Nephron progenitor cell (in vitro differentiated cells): ENCODE measurements at places on chromosomes 6 and 20.
A peak's percentile ranks its signal among the peaks of the same experiment; 100 is the strongest.

DNA sequence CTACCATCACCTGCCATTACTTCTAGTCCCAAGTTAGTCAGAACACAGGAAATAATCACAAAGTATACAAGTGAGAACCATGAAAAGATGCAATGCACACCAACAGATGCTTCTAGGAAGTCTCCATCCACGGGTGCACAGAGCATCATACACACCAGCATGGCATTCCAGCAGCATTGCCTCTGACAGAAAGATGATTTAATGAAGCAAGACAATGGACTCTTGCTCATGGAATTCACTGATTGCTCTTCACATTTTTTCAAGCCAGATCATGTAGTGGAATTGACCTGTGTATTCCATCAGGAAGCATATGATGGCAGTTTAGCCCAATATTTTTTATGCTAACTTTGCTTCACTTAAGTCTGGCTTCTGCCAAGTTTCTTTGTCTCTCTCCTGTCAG, 406.3 kb upstream of the RGS17 start:
- DNase-seq, result no peak

DNA sequence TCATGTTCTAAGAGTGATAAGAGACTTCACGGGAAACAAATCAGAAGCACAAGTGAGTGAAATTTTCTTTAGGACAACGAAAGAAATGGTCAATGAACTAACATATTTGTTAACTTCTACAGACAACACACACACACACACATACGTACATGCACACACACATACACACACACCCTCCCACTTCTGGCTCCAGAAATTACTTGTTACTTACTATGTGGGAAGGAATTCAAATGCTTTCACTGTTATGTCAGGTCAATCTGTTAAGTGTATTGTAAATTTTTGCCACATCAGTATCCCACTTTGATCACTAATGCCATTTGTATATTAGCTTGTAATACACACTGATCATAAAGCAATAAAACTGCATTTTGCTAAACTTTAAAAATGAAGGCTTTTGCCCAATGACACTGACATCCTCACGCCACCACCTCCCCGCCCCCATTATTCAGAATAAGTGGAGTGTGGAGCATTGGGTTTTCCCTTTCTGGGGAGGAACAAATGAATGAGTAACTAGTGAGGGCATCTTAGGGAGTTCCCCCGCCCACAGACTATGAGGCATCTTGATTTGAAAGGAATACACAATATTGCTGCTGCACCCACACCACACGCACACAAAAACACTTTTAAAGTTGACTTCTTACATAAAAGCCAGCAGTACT, 76.2 kb downstream of the ATXN1 start:
- no peak for DNase-seq

DNA sequence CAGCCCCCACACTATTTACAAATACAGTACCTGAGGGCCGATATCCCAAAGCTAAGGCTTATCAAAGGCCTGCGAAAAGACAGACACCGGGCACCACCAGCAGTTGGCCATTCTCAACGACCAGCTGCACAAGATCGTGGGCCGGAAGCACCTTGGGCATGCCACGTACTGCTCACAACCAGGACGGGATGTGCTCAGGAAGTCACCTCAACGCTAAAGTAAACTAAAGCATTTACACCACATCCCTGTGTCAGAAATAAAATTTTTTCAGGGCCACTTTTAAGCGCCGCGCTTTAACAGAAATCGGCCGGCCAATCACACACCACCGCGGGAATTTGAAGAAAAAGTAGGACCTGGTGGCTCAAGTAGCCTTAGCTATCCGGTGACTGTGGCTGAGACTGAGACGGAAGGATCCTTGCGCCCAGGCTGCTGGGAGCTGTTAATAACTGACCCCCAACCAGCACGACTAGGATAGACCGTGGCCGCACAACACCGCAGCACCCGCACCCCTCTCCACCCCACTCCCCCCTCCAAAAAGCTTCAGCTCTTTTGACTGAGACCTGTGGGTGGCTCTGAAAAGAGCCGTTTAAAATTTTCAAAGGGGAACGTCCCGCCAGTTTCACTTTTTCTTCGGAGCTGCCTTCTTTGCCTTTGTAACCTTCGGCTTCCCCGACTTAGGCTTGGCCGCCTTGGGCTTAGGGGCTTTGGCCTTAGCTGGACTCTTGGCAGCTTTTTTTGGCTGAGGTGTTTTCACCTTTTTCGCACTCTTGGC, 131.2 kb upstream of the BTN3A2 start:
- DNase-seq, result no peak

GRCh38 chr20:49976542-49976941, 6.2 kb upstream of the SNAI1 start:
- no peak for DNase-seq

- no peak for DNase-seq
These were observed 48.4 kb upstream of the DEFB112 start for GRCh38 chr6:50097966-50098640.

GRCh38 chr6:122956376-122956775, 39.7 kb upstream of the CLVS2 start:
- no peak for DNase-seq

- DNase-seq, result no peak
These were observed 36.6 kb upstream of the LTV1 start for GRCh38 chr6:143806282-143807102.

DNA sequence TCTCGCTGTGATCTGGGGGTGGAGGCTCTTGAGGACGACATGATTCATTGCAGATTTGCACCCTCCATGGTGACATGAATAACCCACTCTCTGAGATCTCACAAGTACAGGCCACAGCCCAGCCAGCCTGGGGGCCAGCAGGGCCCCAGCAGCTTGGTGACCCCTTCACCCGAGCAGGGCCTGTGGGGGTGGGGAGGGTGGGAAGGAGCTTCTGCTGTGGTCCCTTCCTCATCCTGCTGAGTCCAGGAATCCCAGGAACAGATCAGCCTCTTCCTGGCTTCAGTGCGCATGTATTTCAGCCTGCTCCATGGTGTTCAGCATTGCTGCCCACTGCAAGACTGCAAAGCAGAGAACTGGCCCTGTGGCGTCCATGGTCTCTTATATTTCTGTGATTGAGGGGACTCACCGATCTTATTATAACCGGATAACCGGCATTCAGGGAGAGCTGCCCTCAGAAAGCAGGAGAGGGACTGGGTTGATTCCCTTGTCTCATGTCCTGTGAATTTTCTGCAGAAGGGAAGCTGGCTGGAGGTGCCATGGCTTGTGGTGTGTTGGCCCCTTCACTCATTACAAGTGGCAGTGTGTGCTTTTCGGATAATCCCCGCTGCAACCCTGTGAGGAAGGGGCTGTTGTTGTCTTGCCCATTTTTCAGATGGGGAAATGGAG, 118.8 kb upstream of the FRMD1 start:
- DNase-seq, result no peak

DNA sequence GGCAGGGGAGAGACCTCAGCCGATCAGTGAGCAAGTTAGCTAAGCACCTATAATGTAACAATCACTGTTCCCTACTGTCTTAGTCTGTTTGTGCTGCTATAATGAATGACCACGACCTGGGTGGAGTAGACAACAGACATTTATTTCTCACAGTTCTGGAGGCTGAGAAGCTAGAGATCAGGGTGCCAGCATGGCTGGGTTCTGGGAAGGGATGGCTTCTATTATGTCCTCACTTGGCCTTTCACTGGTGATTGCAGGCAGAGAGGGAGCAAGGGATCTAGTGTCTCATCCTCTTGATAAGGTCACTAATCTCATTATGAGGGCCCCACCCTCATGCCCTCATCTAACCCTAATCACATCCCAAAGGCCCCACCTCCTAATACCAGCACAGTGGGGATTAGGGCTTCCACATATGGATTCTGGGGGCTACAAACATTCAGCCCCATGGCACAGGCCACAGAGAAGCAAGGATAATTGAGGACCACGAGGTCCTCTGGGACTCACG, 162.5 kb downstream of the CD83 start:
- no peak for DNase-seq

DNA sequence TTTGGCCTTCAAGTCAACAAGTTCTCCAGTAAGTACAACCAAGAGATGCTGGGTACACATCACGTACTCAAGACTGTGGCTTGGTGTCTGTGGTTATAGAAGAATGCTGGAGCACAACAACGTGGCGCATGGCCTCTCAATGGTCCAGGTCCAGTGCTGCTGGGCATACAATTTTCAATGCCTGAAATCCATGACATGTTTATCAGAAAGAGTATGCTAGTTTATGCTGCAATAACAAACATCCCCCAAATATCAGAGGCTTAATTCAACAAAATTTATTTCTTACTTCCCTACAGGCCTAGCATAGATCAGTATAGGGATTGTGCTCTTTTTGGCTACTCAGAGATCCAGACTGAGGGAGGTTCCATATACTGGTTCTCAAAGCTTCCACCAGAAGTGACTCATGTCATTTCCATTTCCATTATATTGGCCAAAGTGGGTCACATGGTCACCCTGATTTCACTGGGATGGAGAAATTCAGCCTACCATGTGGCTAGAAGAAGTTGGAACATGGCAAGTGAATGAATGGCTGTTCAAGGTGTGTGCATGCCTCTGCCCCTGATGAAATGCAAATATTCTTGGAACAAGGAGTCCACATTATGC, 33.3 kb upstream of the KIF16B start:
- no peak for DNase-seq

DNA sequence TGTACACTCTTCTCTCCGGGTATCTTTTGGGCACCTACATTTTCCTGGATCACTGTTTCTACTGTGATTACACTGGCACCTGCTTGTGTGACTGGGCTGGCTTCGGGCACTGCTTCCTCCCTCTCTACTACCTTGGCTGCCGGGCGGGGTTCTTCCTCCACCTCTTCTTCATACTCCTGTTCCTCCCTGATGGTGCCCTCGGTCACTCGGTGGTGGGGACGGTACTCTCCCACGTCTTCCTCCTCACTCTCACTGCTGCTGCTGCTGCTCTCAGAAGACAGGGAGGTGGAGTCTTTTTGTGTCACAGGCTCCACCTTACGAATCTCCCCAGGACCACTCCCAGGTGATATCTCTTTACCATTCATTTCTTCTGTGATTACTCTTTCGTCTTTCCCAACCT, 42.5 kb downstream of the SMLR1 start:
- no peak for DNase-seq

DNA sequence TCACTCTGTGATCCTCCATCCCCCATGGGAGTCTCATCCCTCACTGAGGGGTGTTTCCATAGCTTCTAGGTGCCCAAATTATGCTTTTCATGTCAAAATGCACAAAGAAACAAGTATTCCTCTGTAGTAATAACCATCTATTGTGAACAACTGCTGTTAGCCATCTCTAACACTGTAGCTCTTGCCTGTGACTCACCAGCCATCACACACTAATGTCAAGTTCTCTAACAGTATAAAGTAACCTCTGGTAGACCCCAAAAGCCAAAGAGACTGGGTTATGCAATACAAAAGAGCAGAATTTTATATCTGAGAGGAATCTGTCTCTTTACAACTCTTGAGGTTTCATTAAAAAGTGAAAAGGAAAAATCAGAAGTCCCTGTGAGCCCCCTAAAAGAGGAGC, 25.4 kb upstream of the IYD start:
- no peak for DNase-seq

DNA sequence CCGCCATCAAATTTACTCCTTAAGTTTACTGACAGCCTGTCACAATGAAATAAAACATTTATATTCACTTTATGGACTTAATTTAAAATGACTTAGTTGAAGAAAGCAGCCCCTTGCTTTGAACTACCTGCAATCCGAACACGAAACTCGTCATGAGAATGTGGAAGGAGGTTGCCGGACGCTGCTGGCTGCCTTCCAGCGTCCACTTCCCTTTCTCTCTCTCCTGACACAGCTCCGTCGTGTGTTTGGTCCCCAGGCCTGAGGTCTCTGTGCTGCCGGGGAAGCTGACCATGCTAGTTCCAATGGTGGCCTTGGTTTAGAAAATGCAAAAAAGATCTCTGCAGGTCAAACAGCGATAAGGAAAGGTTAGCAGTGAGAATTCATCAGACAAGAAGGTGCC, 519.7 kb downstream of the CDH26 start:
- DNase-seq, result no peak

GRCh38 chr6:36818756-36819155, 20.5 kb downstream of the CPNE5 start:
- no peak for DNase-seq

DNA sequence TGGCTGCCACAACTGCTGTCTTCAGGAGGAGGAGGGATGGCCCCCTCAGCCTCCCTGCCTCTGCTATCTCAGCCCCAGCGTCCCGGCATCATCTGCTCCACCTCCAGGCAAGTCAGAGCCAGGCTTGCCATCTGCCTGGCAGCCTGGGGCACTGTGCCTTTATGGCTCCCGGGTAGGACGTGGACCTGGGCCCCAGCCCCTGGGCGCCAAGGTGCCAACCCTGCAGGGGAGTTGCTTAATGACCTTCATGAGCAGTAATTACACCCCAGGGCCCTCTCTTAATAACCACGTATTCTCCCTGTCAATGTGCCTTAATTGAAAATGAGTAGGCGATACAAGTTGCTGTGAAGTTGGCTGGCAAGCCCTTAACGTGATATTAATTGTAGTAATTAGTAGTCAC, 122.1 kb upstream of the MLN start:
- DNase-seq, result no peak

- DNase-seq, result no peak
These were observed 13.7 kb downstream of the CHMP4B start for GRCh38 chr20:33824852-33825251.

DNA sequence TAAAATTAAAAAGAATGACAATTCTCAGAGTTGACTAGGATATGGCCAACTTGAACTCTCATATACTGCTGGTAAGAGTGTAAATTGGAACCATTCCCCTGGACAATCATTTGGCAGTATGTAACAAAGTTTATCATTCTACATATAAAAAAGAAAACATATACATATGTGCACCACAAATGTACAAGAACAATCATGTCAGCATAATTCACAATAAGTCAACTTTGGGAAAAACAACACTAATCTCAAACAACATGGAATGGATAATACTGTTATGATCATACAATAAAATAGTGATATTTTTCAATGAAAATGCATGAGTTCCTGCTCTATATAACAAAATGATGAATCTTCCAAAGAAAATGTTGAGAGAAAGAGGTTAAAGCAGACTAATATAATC, 1078.7 kb upstream of the EPHA7 start:
- DNase-seq, result no peak

GRCh38 chr6:45012687-45013086, 315.4 kb upstream of the RUNX2 start:
- DNase-seq, result no peak

DNA sequence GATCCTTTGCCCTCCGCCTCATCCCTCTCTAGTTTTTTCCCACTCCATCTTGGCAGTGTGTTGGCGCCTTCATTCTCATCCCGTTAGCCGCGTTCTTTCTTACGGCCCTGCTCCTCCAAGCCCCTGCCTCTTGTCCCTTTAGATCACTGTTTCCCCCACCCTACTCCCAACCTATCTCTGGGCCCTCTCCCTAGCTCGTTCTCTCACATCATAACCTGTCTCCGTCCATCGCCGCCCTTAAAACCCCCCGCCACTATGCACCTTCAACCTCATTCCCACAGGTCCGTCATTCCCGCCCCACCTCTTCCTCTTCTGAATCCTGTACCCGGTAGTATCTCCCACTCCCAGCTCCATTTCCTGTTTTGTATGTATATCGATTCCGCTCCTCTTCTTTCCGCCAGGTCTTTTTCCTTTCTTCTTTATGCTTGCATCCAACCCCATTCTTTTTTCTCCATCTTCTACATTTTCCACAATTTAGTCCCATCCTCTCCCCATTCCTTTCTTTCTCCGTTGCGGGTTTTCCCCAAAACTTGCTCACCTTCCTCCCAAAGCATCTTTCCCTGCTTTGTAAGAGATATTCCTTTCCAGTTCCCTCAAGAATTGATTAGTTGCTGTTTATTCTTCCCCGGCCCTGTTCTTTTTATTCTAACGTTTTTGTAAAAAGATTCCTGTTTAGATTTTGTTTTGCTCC, 671 bp downstream of the EFHC1 start:
- peak; percentile 29 for DNase-seq

- no peak for DNase-seq
These were observed 67.5 kb downstream of the NDUFAF5 start for GRCh38 chr20:13852306-13852705.
